ENCODE measurements at places on chromosomes 4 and X.

GRCh38 chrX:2423282-2423681 lies 77.5 kb downstream of the DHRSX start:
- no peak for DNase-seq

DNA sequence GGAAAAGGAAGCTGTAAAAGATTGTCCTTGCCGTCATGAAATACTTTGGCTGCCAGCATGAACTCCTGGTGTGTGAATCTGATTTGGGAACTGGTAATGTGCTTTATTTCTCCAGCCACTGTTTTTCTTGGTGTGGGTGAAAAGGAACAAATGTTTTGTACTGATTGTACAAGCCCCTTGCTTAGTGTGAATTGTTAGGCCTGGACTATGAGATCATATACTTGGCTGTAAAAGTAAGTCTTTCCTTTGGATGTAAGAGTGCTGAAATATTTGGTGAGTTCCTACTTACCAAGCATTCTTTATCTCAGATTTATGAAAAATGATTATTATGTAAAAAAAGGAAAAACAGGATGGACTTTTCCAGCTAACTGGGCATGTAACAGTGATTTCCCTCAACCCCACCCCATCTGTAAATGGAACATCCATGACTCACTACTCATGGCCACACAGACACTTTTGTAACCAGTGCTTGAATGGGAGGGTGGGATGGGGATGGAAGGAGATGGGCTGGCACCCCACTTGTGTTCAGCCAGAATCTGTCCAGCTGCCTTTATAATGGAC lies 6.3 kb downstream of the FNIP2 start:
- no peak for DNase-seq

DNA sequence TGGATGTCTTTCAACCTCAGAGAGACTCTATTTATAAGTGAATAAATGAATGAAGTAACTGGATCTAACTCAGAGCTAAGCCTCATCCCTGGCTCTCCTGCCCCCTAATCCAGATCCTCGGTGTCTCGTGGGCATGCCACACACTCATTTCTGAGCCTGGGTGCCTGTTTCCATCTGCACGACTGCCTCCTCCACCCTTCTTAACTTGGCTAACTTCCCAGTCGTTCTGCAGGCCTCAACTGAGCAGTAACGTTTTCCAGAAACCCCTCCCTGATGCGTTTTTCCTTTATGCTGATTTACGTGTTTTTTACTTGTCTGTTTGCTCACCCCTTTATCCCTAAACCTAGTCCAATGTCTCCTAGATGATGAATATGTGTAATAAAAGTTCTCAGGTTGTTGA lies 186.9 kb upstream of the HS3ST1 start:
- no peak for DNase-seq

GRCh38 chr4:159689526-159689925 lies 586.6 kb downstream of the RAPGEF2 start:
- DNase-seq = no peak

GRCh38 chrX:130105244-130105643 lies 5.1 kb downstream of the ELF4 start:
- DNase-seq = no peak

- no peak for DNase-seq
Measured at GRCh38 chr4:125838924-125839323, 524.2 kb downstream of the FAT4 start.

GRCh38 chr4:1310796-1311631 lies 21.3 kb downstream of the MAEA start:
- no peak for DNase-seq

- no peak for DNase-seq
Measured at GRCh38 chr4:88457307-88458103, 586 bp downstream of the HERC5 start.

GRCh38 chr4:8050555-8051206 lies 107.9 kb downstream of the ABLIM2 start:
- no peak for DNase-seq

- no peak for DNase-seq
Measured at GRCh38 chr4:100838286-100838685, 320.5 kb upstream of the EMCN start.

DNA sequence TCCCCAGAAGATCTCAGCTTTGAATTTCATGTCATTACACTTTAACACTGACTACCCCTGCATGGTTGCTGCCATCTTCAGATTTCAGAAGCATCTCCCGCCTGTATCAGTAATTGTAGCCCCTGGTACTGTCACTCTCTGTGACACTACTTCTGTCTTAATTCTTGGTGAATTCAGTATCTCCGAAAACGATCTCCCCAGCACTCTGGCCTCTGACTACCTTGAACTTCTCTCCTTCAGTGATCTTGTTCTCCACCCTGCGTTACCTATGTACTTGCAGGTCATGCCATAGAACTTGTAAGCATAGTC lies 53.8 kb upstream of the ABCG2 start:
- no peak for DNase-seq

DNA sequence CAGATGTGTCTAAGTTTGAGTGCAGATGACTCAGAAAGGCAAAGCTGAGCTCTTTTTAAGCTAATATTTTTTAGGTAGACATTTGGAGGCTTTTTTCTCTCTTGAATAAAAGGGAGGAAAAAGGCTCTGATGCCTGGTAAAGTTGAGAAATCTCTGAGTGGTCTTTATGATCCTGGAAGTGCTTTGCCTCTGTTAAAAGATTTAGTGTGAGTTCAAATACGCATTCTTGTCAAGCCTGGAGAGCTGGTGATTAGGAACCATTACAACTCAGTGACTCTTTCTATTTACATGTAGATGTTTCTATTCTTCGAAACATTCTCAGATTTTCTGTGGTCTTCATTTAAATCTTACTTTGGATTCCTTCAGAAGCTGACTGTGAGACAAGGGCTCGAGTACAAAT lies 143.4 kb upstream of the MED14 start:
- DNase-seq = no peak

DNA sequence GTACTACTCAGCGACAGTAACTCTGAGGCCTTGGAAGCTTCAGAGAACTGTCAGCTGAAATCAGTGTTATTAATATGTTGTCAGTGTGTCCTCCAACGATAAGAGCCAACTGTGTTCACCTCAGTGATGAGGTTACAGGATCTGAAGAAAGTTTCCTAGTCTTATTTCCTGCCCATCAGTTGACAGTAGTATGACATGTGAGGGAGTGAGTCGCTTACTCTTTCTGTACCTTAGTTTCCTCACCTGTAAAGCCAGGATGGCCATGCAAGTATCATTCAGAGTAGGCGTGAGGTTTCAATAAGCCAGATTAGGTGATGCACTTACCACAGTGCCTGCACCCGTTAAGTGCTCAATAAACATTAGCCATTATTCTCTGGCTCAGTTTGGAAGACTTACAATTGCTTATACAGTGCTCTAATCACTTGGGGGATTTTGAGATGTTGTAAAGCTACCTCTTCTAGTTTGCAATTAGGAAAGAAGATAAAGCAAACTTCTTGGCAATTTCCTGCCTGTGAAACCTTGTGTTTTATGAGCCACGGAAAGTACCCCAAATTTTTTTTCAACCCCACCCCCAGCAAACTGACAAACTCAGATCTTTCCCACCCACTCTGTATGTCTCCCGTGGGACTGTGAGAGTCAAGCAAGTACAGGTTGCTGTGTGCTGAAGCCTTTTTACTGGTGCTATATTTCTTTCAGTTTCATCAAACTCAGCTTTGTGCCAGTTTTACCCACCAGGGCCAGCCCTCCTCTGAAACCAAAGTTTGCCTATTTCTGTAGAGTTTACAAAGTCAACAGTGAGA lies 62.2 kb downstream of the ANXA3 start:
- no peak for DNase-seq

- no peak for DNase-seq
Measured at GRCh38 chrX:152641256-152641875, 3.7 kb downstream of the GABRQ start.

GRCh38 chr4:175805846-175806245 lies 6.2 kb downstream of the GPM6A start:
- DNase-seq = no peak

DNA sequence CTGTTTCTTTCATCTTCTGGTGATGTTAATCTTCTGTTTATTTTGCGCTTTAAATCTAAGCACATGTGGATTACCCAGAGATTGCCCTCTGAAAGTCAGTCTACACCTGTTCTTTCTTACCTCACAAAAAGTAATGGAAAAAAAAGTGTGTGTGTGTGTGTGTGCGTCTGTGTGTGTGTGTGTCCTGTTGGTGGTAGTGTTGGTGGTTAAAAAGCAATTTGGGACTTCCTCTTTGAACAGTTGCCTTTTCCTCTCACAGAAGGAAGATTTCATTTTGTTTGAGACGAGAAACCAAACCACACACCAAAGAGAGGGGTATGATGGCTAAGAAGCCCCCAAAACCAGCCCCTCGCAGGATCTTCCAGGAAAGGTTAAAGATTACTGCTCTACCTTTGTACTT lies at the start of gene STAP1:
STAP1 (plus strand) TSS at position 235 of the 400 bp plus-strand sequence; CDS start at position 318, 83 bp downstream.
- no peak for DNase-seq

GRCh38 chr4:179028321-179028720 lies 1586.1 kb upstream of the AGA start:
- no peak for DNase-seq

GRCh38 chr4:58957711-58958110 lies 1847.5 kb upstream of the IGFBP7 start:
- DNase-seq = no peak

- no peak for DNase-seq
Measured at GRCh38 chr4:156336511-156336910, 382.8 kb upstream of the CTSO start.

Data from fibroblast of skin of left biceps (primary cell).